ENCODE measurements at places on chromosomes 6 and 20.

DNA sequence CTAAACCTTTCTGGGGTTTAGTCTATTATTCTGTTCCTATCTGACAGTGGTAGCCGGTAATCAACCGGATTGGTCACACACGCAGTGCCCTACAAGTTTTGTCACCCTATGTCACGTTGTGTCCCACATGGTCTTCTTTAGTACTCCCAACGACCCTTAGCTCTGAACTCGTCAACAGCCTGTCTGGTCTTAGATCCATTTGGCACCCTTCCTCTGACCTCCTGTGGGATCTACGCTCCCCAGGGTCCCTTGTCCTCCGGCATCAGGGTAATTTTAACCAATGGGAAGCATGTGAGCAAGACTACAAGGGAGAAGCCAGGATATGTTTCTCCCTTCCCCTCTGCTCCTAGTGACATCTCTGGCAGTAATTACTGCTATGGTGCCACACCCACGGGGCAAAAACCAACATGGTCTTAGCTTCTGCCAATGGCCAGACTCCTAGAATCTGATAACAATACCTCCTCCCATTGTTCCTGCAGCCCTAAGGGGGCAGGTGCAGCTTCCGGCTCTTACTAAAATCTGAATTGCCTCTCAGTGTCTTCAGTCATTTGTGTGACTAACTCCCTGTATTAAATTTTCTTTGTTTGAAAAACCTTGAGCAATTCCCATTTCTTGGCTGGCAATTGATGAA, 56.6 kb downstream of the MAFB start:
- no peak for DNase-seq

DNA sequence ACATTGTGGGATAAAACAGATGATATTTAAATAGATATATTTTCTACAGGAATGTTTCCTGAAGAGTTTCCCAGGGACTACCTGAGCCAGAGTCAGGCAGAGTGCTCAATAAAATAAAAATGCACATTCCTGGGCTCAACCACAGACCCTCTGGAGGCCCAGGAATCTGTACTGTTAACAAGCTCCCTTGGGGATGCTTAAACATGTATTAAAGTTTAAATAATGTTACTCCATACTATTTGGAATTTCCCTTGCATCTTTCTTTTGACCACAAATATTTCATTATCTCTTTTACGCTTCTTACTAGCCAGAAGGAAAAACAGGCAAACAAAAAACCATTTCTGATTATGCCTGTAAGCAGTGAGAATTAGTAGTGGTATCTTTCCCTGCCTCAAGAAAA, 42.3 kb downstream of the GPR63 start:
- DNase-seq = no peak

- no peak for DNase-seq
These were observed 36.3 kb upstream of the SIRPA start for GRCh38 chr20:1858871-1859270.

GRCh38 chr6:46215777-46216176, 45.0 kb upstream of the ENPP5 start:
- DNase-seq = no peak

GRCh38 chr6:167972193-167972592, 25.3 kb upstream of the KIF25 start:
- DNase-seq = no peak

DNA sequence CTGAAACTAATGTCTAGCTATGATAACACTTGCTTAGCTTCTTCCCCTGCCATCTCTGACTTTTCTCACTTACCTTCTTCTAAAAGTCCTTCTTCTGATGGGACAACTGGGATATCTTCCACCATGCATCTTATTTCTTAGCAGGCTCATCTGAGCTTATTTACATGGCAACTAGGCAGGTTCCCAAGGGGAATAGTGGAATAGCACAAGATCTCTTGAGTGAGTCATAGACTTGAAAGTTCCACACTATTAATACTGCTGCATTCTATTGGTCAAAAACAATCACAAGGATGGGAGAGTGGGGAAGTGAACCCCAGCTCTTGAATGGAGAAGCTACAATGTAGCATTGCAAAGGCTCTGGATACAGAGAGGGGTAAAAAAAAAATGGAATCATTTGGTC, 142.1 kb downstream of the HAO1 start:
- no peak for DNase-seq

DNA sequence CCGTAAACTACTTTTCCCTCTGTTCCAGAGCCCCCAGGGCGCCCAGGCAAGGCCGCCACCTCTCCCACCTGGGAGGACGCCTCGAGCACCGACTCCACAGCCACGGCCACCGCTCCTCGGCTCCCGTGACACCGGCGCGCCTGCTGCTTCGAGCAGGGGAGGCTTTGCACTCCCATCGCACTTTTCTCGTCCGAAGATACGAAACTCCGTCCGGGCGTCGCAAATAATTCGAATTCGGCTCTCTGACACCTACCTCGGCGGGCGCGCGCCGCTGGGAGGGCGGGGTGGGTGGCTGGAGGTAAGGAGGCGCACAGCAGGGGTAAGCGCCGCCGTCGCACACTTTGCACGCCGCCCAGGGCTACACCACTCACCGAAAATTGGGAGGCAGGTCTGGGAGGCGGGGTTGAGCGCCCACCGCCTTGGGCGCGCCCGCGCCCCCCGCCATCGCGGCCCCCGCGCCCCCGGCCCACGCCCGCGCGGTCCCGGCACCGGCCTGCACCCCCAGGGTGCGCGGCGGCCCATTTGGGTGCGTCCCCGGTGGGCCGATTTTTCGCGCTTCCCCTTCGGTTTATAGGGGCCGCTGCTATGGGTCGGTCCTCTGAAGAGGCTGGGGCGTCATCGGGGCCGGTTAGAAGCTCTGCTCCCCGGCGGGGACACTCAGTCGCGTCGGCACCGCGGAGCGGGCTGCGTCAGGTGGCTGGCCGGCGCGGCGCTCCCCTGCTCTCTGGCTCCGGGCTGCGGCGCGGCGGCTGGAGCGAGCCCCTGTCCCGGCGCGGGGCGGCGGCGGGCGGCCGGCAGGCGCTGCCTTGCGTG, 36.2 kb downstream of the GNAS start:
- peak; percentile 69 for DNase-seq

- DNase-seq = no peak
These were observed 640.2 kb upstream of the MMS22L start for GRCh38 chr6:97923249-97923648.

DNA sequence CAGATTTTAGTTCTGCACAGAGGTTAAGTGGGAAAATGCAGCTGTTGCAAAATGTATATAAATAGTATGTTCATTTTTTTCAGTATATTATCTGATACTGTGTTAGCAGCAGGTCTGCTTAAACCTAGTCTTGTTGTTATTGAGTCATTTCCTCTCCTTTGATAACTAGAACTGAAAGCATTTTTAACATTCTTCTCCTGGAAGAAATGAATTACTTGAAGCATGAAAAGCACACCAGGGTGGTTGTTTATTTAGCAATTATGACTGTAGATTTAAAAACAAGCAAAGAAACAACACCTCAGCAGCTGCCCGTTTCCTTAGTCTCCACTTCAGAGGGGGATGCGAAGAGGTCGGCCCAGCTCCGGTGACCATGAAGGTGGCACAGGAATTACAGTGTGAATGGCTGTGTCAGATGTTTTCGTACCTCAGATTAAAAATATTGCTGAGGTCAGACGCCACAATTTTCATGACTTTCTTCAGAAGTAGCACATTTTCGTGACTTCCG, 53.5 kb downstream of the GOPC start:
- DNase-seq = no peak

DNA sequence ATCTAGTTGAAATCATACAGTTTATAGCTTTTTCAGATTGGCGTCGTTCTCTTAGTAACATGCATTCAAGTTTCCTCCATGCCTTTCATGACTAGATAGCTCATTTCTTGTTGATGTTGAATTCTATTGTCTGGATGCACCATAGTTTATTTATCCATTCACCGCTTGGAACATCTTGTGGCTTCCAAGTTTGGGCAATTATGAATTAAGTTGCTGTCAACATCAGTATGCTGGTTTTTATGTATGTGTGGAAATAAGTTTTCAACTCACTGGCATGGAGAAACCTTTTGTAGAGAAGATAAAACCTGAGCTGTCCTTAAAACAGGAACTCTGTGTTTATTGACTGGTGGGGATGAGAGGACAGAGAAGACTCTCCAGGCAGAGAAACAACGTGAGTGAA, 248.0 kb downstream of the CDC5L start:
- no peak for DNase-seq

- DNase-seq = no peak
These were observed 8.3 kb downstream of the FITM2 start for GRCh38 chr20:44302736-44303135.

GRCh38 chr6:148195511-148195910, 147.1 kb upstream of the SASH1 start:
- no peak for DNase-seq

GRCh38 chr6:33822575-33823395, 19.0 kb upstream of the MLN start:
- no peak for DNase-seq

All from tibial nerve (tissue), 4 donors.